ENCODE measurements at places on chromosomes 6 and 20. TPM values are rescaled to one million over a fixed set of nuclear protein-coding genes. Genes with fewer than 3 reads are reported as not detected.
A peak's percentile ranks its signal among the peaks of the same experiment; 100 is the strongest.

DNA sequence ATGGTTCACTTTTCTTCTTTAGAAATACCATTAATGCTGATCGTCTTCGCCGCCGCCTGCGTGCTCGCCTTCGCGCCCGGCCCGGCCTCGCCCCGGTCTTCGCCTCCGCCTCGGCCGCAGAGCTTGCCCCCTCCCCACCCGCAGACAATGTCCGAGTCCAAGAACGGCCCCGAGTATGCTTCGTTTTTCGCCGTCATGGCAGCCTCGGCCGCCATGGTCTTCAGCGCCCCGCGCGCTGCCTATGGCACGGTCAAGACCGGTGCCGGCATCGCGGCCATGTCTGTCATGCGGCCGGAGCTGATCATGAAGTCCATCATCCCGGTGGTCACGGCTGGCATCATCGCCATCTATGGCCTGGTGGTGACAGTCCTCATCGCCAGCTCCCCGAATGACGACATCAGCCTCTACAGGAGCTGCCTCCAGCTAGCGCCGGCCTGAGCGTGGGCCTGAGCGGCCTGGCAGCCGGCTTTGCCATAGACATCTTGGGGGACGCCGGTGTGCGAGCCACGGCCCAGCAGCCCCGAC is 4.8 kb upstream of the PRPH2 start:
- DNase-seq, result peak; percentile 23

GRCh38 chr6:87718662-87719433 is 16.8 kb upstream of the AKIRIN2 start:
- no peak for DNase-seq

GRCh38 chr6:110876170-110876773 is 1.7 kb downstream of the AMD1 start:
- DNase-seq, result peak; percentile 69

DNA sequence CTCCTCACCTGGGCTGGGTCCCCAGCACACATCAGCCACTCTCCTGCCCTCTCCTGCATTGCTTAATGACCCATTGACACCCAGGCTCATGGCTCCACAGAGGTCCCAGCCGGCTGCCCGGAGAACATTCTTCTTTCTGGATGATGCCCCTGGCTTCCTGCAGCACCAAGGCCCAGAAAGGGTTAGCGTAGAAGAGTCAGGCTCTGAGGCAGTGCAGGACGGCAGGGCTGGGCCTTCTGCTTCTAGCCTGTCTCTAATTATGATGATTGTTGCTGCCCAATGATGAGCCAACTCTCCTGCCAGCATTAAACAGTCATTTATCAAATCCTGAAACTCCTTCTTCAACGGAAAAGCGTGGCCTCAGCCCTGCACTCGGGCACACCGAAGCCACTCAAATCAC is 66.4 kb downstream of the ZNF217 start:
- no peak for DNase-seq

GRCh38 chr6:149273318-149273717 is 44.2 kb upstream of the TAB2 start:
- DNase-seq, result no peak

DNA sequence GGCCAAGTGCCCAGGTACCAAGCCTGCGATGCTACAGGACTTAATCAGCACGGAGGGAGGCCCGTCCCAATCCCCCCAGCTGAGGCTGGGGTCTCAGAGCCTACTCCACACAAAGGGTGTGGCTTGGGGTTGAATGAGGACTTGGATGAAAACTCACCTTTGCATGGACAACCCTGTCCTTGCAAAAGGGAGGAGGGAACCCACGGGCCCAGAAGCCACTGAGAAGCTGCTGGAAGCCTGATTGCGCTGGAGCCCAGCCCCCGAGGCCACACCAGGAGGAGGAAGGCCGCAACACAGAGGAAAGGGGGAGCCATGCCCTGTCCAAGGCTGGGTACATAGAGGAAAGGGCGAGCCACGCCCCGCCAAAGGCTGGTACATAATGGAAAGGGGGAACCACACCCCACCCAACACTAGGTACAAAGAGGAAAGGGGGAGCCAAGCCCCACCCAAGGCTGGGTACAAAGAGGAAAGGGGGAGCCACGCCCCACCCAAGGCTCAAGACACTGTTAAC is 158.8 kb downstream of the DLL1 start:
- no peak for DNase-seq

GRCh38 chr6:53539561-53539960 is 5.3 kb downstream of the GCLC start:
- DNase-seq, result no peak

GRCh38 chr6:41691426-41692079 is 43.9 kb downstream of the TFEB start:
- DNase-seq, result no peak

DNA sequence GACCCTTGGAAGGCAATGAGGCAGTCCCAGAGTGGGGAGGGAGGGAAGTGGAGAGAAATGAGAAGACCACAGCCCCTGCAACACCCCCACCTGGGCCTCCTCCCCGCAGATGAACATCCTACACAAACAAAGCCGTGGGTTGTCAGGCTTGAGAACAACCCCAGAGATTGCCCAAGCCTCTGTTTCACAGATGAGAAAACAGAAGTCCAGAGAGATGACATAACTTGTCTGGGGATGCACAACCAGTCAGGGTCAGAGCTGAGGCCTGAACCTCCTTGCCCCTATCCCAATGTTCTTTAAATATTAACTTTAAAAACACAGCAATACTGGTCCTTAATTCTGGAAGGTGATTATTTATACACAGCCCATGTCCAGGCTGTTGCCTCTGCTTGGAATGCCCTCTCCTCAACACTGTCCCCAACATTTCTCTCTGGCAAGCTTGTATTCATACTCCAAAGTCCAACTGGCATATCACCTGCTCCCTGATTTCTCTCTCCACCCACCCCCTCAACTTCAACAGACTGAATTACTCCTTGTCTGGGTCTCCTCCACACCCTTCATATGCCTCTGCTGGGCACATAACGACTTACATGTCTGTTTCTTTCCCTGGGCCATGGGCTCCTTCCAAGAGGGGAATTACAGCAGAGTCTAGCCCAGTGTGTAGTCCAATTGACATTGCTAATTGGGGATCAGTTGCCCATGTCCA is 135.5 kb upstream of the LRFN2 start:
- no peak for DNase-seq

- no peak for DNase-seq
Measured at GRCh38 chr6:88922775-88923548, 40.5 kb downstream of the RNGTT start.

GRCh38 chr6:139007428-139007827 is 19.4 kb upstream of the REPS1 start:
- no peak for DNase-seq

DNA sequence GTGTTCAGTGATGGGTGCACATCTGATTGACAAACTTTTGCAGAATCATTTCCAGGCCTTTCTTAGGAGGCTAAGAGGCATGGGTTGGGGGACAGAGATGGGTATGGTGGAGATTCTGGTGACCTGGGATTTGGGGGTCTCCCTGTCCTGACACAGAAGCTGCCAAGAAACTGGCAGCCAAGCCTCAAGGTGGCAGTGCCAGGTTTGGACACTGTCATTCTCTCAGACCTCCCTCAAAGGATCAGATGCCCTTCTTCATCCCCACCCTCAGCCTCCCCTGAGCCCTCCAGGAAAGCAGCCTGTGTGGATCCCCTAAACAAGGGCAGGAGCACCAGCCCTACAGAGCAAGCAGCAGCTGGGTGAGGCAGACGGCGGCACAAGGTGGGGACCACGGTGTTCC is 18.1 kb upstream of the MAS1L start:
- no peak for DNase-seq

GRCh38 chr6:31965700-31966099 is 6.2 kb downstream of the DXO start:
- no peak for DNase-seq

DNA sequence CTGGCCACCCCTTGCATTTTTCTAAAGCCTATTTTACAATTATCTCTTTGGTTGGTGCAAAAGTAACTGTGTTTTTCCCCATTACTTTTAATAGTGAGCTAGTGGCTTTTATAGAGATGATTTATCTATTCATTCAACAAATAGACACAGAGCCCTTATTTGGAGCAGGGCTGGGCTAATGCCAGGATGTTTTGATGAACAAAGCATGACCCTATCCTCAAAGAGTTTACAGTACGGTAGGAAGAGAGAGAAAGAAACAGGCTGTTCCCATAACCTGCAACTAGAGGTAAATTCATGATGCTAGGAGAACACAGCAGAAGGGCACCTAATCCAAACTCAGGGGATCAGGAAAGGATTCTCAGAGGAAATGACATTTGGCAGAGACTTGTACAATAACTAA is 37.3 kb upstream of the UST start:
- DNase-seq, result no peak

DNA sequence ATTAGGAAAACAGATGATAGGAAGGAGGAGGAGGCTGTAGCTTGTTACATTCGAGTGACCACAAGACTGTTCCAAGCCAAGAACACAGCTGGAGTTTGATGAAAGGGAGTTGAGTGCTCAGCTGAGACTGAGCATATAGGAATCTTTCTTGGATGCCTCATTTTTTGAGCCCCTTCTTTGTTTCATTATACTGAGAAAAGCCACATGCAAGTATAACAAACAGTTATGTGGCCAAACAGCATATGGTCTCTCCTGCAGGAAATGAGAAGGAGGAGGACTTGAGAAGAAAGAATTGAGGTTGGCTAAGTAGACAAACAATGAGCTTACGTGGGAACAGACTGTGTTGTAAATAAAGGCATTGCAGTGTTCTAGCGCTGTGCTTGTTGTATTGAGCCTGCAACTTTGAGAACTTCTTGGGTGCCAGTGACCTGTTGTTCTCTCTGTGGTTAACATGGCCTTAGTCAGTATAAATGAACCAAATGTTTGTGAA is 78.3 kb downstream of the AKAP7 start:
- no peak for DNase-seq

GRCh38 chr6:4308364-4308763 is 173.0 kb upstream of the ECI2 start:
- DNase-seq, result no peak

SAPCD1 gene
- total RNA-seq, result 14.5 TPM

RAET1L gene
- total RNA-seq, result not detected

C4B gene
- total RNA-seq, result 4.0 TPM

TBX18 gene
- not detected for total RNA-seq

Data from natural killer cell (primary cell).